ENCODE measurements at places on chromosomes 6 and 20. TPM values are rescaled to one million over a fixed set of nuclear protein-coding genes. Genes with fewer than 3 reads are reported as not detected.
A peak's percentile ranks its signal among the peaks of the same experiment; 100 is the strongest.

DNA sequence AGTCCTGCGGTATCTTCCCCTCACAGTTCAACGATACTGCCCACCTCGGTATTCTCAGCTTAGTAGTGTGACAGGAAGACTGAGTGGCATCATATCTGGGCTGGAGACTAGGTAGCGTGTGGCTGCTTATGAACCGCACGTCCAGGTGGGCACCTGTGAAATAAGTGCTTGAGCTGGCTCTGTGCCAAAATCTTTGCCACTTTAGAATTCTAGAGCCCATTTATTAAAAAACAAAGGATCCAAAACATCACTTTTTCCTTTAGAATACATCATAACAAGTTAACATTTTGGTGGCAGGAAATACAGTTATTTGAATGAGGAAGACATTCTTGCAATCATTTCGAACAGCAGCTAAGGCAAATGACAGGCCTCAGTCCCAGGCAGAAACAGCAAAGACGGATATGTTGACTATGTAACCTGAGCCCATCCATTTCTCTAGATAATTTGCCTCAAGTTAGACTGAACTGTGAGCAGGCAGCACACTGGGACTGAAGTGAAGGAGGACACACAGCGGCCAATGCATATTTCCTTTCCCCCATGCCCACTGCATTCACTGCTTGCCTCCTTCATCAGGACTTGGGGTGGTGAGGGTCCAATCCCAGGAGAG lies 136.6 kb downstream of the GMDS start:
- H3K27me3 ChIP-seq, result no peaks in the 10 kb centered on the region
- H3K4me3 ChIP-seq, result no peak overlapping the region
- H3K4me1 ChIP-seq, result no peaks in the 10 kb centered on the region
- H3K27ac ChIP-seq, result no peak overlapping the region
- no peak for DNase-seq
- no peaks in the 10 kb centered on the region for H3K36me3 ChIP-seq

GRCh38 chr6:137518386-137518983 lies 24.3 kb upstream of the OLIG3 start:
- H3K4me3 ChIP-seq, result no peak overlapping the region
- no peaks in the 10 kb centered on the region for H3K36me3 ChIP-seq
- H3K4me1 ChIP-seq, result no peaks in the 10 kb centered on the region
- no peak for DNase-seq

TINAG gene
- not detected for total RNA-seq

DNA sequence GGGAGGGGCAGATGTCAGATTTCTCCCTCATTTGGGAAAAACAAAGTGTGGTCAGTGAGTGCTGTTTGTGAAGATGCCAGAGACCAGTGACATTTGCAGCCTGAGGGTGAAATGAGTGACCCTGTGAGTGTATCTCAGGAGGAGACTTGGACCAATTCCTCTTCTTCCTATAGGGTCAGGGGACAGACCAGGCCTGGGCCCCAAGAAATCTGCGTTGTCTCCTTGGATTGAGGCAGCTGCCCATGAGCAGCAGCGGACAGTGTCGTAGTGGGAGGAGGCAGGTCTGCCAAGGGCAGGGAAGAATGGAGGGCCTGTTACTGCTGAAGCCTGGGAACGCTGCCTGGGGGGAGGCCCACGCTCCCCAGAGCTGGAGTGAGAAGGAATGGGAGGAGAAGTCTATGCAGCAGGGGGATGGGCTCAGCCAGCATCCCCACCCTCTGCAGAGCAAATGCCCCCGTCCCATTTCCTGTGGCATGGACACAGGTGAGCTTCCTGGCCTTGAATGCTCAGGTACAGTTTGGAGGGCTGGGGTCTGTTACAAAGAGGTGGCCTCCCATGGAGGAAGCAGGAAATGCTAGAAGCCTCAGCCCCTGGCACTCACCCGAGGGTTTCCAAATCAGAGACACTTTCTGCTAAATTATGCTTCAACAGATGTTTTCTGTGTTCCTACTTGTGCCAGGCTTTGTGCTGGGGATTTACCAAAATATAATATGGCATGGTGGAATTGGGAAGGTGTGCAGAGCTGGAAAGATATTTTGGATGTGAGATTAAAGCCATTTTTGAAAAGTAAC lies 29.8 kb downstream of the DAAM2 start:
- no peak overlapping the region for H3K4me3 ChIP-seq
- H3K27me3 ChIP-seq, result no peaks in the 10 kb centered on the region
- H3K27ac ChIP-seq, result peak overlapping the region; percentile 57
- no peaks in the 10 kb centered on the region for H3K4me1 ChIP-seq
- no peak for DNase-seq

PTCRA gene
- total RNA-seq, result not detected

FAM209B gene
- not detected for total RNA-seq

C4B gene
- 137 TPM for total RNA-seq

- no peaks in the 10 kb centered on the region for H3K4me1 ChIP-seq
- H3K27ac ChIP-seq, result no peak overlapping the region
- no peaks in the 10 kb centered on the region for H3K27me3 ChIP-seq
- H3K36me3 ChIP-seq, result no peaks in the 10 kb centered on the region
- no peak for DNase-seq
Observed at GRCh38 chr6:42322676-42323075, 105.0 kb upstream of the MRPS10 start.

- H3K4me1 ChIP-seq, result no peaks in the 10 kb centered on the region
- no peak overlapping the region for H3K27ac ChIP-seq
- H3K27me3 ChIP-seq, result peaks cover 35% of the 10 kb centered on the region
- DNase-seq, result no peak
- no peaks in the 10 kb centered on the region for H3K36me3 ChIP-seq
Observed at GRCh38 chr6:28206928-28207509, 18.1 kb upstream of the ZSCAN9 start.

DNA sequence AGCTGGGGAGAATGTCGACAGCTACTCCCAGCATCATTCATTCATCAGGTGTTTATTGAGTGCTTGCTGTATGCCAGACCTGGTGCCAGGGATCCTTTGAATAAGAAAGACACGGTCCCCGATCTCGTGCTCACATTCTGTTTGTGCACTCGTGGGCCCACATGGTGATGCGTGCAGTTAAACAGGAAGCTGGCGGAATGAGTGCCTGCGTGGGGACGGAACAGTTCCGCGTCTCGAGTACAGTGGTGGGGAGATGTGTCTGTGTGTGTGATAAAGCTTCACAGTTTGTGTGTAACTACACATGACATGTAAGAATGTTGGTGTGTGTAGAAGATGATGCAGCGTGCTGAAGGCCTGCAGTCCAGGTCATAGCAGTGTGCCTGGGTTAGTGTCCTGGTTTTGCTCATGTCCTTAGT lies 6.5 kb downstream of the RBM38 start:
- H3K4me3 ChIP-seq, result no peak overlapping the region
- H3K27ac ChIP-seq, result peak overlapping the region; percentile 67
- H3K4me1 ChIP-seq, result peaks cover 5% of the 10 kb centered on the region

DNA sequence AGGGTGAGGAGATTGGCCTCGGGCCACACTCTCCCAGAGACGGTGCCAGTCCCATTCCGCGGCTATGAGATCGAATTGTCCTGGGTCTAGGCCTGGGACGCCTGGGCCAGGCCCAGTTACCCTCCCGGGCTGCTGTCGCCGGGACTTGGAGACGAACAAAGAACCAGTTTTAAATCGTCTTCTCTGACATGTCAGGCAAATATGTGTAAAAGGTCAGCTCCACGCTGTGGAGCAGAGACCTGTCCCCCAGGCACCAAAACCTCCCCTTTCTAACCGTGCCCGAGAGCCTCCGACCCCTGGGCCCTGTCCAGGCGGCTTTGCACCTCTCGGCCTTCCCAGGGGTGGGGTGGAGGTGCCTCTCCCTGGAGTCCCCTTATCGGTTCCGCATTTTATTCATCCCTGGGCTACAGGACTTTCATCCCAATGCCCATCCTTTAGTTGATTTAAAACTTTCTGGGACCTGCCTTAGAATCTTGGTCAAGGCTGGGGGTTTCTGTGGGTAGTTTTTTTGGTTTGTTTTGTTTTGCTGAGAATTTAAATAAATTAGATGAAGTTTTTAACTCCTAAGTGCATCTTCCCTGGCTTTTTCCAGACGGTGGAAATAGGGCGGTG lies 5.8 kb upstream of the TFAP2A start:
- no peak for DNase-seq
- H3K27ac ChIP-seq, result no peak overlapping the region
- no peaks in the 10 kb centered on the region for H3K4me1 ChIP-seq
- peaks cover 11% of the 10 kb centered on the region for H3K27me3 ChIP-seq
- H3K36me3 ChIP-seq, result no peaks in the 10 kb centered on the region

- DNase-seq, result no peak
- no peaks in the 10 kb centered on the region for H3K4me1 ChIP-seq
- peaks cover 4% of the 10 kb centered on the region for H3K27me3 ChIP-seq
- no peak overlapping the region for H3K27ac ChIP-seq
- no peak overlapping the region for H3K4me3 ChIP-seq
Observed at GRCh38 chr20:48571949-48572847, 255.6 kb downstream of the PREX1 start.

GRCh38 chr6:23307516-23307915 lies 738.1 kb downstream of the HDGFL1 start:
- no peak overlapping the region for H3K27ac ChIP-seq
- no peak overlapping the region for H3K4me3 ChIP-seq
- H3K27me3 ChIP-seq, result no peaks in the 10 kb centered on the region

TBC1D7 gene
- 11.6 TPM for total RNA-seq

GPR63 gene
- 3.4 TPM for total RNA-seq

- no peaks in the 10 kb centered on the region for H3K36me3 ChIP-seq
- no peak overlapping the region for H3K27ac ChIP-seq
- H3K4me1 ChIP-seq, result no peaks in the 10 kb centered on the region
- H3K27me3 ChIP-seq, result no peaks in the 10 kb centered on the region
- H3K4me3 ChIP-seq, result no peak overlapping the region
Observed at GRCh38 chr20:49682278-49682677, 31.4 kb downstream of the B4GALT5 start.

SLC22A7 gene
- total RNA-seq, result not detected

DNA sequence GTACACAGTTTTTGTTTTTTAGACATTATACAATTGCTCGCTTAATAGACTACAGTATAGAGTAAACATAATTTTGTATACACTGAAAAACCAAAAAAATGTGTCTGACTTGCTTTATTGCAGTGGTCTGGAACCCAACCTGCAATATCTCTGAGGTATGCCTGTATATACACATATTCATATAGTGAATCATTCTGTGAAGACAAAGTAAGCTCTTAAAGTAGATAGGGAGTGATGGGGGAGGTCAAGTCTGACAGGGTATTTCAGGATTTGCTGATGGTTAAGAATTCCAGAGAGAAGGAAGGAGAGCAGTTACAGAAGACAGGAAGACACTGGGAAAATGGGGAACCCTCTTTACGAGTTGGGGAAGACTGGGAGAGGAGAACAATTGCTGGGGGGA lies 417.9 kb downstream of the CD109 start:
- H3K4me1 ChIP-seq, result no peaks in the 10 kb centered on the region
- DNase-seq, result no peak
- H3K4me3 ChIP-seq, result no peak overlapping the region
- no peaks in the 10 kb centered on the region for H3K27me3 ChIP-seq
- H3K36me3 ChIP-seq, result no peaks in the 10 kb centered on the region
- no peak overlapping the region for H3K27ac ChIP-seq

GRCh38 chr6:77178821-77179220 lies 284.5 kb downstream of the HTR1B start:
- no peak for DNase-seq
- H3K27ac ChIP-seq, result no peak overlapping the region
- H3K27me3 ChIP-seq, result no peaks in the 10 kb centered on the region
- H3K4me3 ChIP-seq, result no peak overlapping the region
- no peaks in the 10 kb centered on the region for H3K4me1 ChIP-seq

- no peaks in the 10 kb centered on the region for H3K27me3 ChIP-seq
- H3K27ac ChIP-seq, result no peak overlapping the region
- H3K4me1 ChIP-seq, result no peaks in the 10 kb centered on the region
- no peaks in the 10 kb centered on the region for H3K36me3 ChIP-seq
- DNase-seq, result no peak
Observed at GRCh38 chr6:10463491-10464481, 48.9 kb upstream of the TFAP2A start.

- no peak overlapping the region for H3K4me3 ChIP-seq
- H3K27me3 ChIP-seq, result no peaks in the 10 kb centered on the region
- H3K4me1 ChIP-seq, result no peaks in the 10 kb centered on the region
- no peak overlapping the region for H3K27ac ChIP-seq
Observed at GRCh38 chr20:35487479-35487878, 32.1 kb downstream of the CEP250 start.

DNA sequence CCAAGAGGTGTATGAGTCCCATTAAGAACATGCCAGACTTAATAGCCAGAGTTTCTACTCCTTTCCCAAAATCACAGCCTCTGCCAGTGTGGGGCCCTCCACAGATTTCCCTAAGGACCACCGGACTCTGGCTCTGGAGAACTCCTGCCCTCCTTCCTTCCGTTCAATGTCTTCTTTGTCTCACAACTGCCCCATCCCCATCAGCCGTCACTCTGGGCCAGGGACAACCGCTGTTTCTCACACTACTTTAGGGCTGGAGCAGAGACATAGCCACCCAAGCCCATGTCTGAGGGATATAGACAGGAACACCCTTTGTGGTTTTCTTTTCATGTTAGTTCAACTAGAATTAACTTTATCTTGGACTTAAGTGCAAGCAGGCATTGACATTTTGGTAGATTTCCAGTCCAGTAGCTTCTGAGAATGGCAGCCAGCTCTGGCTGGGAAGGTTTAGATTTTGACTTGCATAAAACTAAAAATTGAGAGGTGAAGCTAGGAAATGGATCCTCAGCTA lies 6.7 kb upstream of the ACSS1 start:
- H3K27ac ChIP-seq, result no peak overlapping the region
- no peak overlapping the region for H3K4me3 ChIP-seq
- H3K36me3 ChIP-seq, result no peaks in the 10 kb centered on the region

GRCh38 chr20:8562356-8562755 lies 430.3 kb downstream of the PLCB1 start:
- no peak overlapping the region for H3K27ac ChIP-seq
- no peak overlapping the region for H3K4me3 ChIP-seq
- H3K4me1 ChIP-seq, result no peaks in the 10 kb centered on the region
- no peaks in the 10 kb centered on the region for H3K27me3 ChIP-seq

ANGPT4 gene
- total RNA-seq, result 0.27 TPM

DNA sequence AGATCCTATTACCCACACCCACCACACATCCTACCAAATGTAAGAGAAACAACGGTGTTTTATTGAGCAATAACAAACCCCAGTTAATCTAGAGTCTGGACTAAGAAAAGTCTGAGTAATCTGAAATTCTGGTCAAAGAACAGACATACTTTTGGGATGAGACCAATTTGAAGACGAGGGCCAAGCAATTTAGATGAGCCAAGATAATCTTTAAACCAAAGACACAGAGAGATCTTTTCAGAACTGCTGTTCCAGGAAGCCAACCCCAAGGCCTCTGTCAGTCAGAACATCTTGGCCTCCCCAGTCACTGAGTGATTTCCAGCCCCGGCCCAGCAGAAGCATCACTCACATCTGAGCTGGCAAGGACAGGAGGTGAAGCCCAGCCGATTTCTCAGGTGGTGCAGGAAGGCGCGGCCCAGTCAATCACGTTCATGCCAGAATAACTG lies 118.5 kb upstream of the SYNDIG1 start:
- H3K4me1 ChIP-seq, result no peaks in the 10 kb centered on the region
- H3K4me3 ChIP-seq, result no peak overlapping the region
- no peak overlapping the region for H3K27ac ChIP-seq
- no peaks in the 10 kb centered on the region for H3K27me3 ChIP-seq
- H3K36me3 ChIP-seq, result no peaks in the 10 kb centered on the region

Measured in prostate gland (tissue), 2 donors.